ENCODE measurements at places on chromosomes 12 and 14. TPM values are rescaled to one million over a fixed set of nuclear protein-coding genes. Genes with fewer than 3 reads are reported as not detected.

Gene CNOT2
- 127 TPM for total RNA-seq

GRCh38 chr14:65789363-65789762 is 376.8 kb downstream of the FUT8 start:
- no peak for DNase-seq

Gene TOMM20L
- total RNA-seq, result not detected

Gene RHOJ
- not detected for total RNA-seq

Gene FBXO34
- 19.8 TPM for total RNA-seq

- no peak for DNase-seq
These were observed 52.6 kb downstream of the FZD10 start for GRCh38 chr12:130214686-130215395.

Gene HPD
- 0.22 TPM for total RNA-seq

Data from NCI-H460 (cell line).